ENCODE measurements at places on chromosomes 5 and 9.

DNA sequence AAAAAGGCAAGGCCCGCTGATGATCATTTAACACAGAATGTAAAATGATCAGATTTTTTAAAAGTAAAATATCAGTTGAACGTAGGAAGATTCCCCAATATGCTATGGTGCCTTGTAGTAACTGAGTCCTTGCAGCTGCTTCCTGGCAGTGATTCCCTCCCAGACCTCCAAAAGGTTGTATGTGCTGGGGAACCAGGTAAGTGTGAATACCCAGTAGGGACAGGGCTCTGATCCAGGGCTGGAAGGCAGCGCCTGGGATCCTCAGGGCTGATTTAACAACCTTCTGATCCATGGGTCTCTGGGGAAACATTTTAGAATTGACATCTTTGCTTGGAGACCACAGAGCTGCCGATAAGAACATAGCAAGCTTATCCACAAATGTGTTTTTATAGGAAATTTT, 76.7 kb upstream of the IL6ST start:
- DNase-seq, result no peak

- no peak for DNase-seq
Measured at GRCh38 chr5:117496801-117497200, 922.2 kb upstream of the SEMA6A start.

- no peak for DNase-seq
Measured at GRCh38 chr5:40043916-40044315, 619.1 kb upstream of the DAB2 start.

DNA sequence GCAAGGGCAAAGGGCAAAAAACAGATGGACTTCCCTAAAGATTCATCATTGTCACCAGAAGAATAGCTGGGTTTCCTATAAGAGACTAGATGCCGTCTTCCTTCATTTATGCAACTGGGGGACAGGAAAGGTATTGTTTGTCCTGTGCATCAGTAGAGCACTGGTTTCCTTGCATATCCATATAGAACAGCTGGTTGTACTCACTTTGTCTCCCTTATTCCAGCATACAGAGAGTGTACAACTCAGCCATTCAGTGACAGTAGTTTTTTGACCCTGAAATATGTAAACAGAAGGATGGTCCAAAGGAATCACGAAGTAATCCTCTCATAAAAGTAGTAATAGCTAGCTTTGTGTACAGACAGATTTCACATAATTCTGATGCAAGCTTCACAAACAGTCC, 22.5 kb upstream of the MAST4 start:
- no peak for DNase-seq

All from stimulated activated CD8-positive, alpha-beta memory T cell treated with anti-CD3 and anti-CD28 coated beads, Interleukin-2, amount 100 ng/mL, for 48 hours (primary cell).